Forelimb muscle (tissue), 1 donor: ENCODE measurements at places on chromosomes 7 and 10.

DNA sequence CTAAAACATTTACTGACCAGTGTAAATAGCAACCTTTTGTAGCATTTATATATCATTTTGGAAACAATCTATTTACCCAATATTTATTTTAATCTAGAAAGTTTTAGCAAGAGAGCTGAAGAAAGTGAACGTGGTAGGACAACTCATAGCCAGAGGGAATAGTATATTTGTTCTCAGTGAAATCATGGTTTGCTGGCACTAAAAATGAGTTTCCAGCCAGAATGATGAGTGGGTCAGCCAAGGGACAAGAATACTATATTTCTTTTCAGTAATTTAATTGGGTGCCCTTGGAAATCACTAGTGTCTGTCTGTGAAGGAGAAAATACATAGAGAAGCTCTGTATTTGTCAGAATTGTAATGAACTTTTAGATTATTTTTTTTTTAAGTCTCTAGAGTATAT lies 74.9 kb downstream of the MINPP1 start:
- DNase-seq, result peak; percentile 46

GRCh38 chr10:122326806-122327205 lies 47.7 kb upstream of the PLEKHA1 start:
- DNase-seq, result no peak

GRCh38 chr10:45197816-45198485 lies 117.5 kb downstream of the OR13A1 start:
- no peak for DNase-seq

DNA sequence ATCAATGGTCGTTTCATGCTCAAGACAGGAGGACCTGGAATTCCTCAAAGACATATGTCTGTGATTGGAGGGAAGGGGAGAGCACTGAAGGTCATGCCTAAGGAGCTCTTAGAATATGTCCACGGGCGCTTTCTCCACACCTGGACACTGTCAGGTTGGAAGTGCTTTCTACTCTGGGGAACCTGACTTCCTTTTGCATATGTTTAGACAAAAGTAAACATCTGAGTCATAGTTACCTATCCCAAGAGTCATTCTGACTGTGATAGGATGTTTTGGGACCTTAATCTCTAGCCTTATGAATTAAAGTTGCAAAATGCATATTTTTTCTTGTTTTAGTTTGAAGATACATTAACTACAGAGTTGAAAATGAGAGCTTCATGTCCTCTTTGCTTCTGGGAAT lies 251.7 kb downstream of the KLF6 start:
- no peak for DNase-seq

- DNase-seq, result no peak
Measured at GRCh38 chr10:77290528-77291155, 347.0 kb downstream of the KCNMA1 start.

- DNase-seq, result no peak
Measured at GRCh38 chr7:70810558-70811139, 321.3 kb upstream of the GALNT17 start.

DNA sequence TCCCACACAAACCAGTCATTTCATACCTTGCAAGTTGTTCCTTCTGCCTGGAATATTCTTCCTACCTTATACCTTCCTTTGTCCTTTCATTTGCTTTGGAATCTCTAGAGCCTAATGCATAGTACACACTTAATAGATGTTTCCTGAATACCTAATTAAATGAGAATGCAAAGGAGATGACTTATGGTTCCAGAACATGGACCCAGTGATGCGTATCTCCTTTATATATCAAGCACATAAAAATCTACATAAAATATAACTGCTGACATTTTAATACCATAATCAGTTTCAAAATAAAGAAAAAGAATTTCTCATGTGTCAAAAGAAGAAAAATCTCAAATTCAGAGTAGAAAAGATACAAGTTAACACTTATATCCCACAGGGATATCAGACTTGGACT lies 110.6 kb upstream of the ASAH2 start:
- no peak for DNase-seq

DNA sequence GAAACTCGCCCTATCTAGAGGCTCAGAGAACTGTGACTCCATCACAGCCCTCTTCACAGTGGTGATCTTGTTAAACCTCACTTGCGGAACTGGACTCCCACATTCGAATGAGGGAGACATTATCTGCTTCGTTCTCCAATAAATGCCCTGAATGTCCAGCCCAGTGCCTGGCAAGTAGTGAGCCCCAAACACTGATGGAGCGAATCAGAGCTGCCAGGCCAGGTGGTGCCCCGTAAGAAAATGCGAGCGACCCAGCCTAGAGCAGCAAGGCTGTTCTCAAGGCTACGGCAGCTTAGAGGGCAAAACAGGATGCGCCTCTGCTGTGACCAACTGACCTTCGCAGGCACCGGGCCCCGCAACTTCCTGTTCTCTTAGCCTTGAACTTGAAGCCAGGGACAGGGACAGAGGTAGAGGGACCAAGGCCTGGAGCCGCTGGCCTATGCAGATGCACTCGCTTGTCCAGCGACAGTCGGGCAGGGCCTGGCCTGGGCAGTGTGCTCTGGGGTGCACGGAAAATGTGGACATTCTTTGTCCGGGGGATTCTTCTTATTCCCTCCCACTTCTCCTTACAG lies 217.6 kb downstream of the TCERG1L start:
- no peak for DNase-seq

DNA sequence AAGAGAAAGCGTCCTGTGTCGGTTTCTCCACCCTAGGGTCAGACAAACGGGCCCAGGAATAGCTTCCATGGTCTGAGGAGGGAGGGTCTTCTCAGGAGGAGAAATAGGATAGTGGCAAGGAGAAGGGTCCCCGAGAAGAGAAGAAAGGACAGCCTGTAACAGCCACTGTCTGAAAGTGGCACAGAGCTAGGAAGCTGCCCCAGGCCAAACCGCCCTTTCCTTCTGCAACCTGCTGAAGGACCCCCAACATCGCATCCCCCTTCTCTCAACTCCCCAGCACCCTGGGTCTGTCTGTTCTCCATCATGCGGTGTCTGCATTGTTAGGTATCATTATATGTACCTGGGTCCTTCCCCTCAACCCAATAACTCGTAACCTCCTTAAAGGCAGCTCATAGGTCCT lies 47.1 kb downstream of the COL17A1 start:
- no peak for DNase-seq
